ENCODE measurements at places on chromosomes 6 and 20. TPM values are rescaled to one million over a fixed set of nuclear protein-coding genes. Genes with fewer than 3 reads are reported as not detected.

- no peak for DNase-seq
Measured at GRCh38 chr20:63106108-63106764, 99.5 kb upstream of the BHLHE23 start.

GRCh38 chr20:31759836-31760518 is 20.9 kb downstream of the TPX2 start:
- no peak for DNase-seq

GRCh38 chr6:11828262-11828870 is 49.8 kb upstream of the ADTRP start:
- peak; percentile 33 for DNase-seq

DNA sequence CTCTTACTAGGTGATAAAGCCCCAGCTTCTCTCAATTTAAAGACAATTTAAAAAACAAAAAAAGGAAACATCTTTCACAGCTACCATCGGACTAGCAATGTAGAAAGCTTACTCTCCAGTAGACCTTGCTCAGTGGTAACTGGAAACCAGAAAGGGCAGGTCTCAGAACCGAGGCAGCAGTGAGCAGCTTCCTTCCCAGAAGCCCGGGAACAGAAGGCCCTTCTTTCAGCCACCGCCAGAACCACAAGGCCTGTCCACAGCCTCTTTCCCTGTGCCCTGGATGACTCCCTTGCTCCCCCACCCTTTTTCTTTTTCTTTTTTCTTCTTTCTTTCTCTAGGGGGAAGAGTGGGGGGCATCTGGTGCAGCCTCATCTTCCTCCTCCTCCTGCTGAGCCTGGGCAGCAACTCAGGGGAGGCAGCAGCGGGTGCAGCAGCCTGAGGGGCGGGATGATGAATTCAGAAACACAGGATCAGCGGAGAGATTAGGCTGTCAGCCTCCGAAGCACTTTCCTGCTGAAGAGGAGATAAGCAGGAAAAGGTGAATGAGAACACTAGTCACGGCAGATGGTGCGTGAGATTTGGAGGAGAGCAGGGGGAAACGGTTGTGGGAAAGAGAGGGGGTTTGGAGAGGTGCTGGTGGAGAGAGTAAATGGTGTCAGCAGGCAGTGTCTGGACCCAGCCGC is 158.5 kb downstream of the ID4 start:
- no peak for DNase-seq

- DNase-seq: no peak
Measured at GRCh38 chr20:5181492-5181891, 54.7 kb downstream of the CDS2 start.

DNA sequence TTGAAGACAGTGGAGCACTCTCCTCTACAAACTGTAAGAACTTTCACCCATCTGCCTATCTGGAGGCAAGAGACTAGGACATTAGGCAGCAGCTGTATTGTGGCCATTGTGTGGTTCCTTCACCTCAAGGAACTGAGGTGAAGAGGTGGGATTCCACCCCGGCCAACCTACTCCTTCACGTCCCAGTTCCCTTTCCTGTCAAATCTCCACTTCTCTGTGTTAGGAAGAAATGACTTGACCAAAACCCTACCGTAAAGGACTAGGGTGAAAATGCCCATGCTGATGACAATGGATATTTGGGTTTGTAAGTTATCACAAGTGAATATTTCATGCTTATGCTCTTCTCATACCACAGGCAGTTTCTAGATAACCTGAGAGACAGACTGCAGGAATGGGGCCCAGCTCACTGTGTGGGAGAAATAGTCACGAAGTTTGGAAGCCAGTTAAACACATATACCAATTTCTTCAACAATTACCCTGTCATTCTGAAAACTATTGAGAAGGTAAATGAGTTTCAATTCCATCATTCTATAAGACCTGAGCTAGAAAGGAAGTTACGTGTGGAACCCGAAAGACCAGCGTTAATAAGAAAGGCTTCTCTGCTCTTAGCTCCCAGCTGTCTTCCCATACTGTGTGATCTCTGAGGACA is 86.6 kb downstream of the ECT2L start:
- DNase-seq: no peak

DNA sequence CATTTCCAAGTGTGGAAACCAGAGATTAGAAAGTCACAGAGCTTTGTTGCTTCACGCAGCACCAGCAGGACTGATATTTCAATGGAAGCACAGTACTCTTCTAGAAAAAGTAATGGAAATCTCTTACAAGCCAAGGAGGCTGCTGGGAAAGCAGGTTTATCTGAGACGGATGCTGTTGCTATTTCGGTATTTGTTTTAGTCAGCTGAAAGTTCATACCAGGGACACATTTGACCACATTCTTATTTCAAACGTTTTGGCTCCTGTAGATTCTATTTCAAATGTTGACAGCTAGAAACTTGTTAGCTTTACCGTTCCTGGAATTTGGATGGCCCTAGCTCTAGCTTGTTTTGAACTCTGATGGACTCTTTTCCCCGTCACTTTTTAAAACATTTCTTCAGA is 3.7 kb upstream of the TMEM242 start:
- no peak for DNase-seq

The BTN1A1 gene
- not detected for polyA plus RNA-seq

DNA sequence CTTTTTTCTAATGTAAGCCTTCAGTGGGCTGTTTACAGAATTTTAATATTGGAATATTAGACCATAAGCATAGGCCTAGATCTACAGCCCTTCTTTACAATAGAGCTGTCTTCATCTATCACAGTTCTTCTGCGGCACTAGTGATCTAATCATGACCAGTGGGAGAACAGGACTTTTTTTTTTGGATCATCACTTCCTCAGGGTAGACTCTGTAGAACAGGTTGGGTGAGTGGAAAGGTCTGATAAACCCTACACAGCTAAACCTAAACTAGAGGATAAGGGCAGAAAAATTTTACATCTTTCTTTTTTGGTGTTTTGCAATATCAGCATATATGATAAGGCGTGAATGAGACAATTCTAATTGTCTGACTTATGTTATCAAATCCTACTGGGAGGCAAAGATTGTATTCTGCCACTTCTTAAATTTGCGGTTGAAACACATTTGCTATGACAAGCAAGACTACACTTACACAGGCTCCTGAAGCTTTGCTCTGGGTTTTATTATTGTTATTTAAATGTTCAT is 52.2 kb downstream of the GOPC start:
- DNase-seq: no peak

DNA sequence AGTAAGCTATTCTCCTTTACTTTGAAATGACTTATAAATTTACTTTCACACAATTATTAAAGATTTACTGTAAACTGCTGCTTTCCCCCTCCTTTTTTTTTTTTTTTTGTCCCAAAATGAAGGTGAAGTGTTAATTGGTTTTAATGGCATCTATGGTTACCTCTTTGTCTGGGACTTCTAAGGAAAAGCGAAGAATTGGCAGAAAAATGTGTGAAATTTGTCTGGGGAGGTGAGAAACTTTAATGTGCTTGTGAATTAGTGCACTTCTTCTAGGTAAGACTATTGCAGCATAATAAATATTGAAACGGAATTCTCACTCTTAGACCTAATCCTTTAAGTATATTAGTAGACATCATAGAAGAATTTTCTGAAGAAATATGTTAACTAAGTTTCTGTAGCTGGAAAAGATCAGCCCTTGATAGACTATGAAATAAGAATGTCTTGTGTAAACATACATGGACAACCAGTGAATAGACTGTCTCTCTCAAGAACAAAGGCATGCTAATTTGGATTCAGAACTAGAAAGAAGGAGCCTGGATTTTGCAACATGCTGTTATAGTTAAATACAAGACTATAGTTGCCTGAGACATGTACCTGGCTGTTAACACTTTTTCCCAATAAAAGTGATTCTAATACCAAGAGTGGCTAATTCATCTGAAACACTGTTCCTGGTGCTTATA is 23.9 kb downstream of the FLRT3 start:
- DNase-seq: no peak

GRCh38 chr6:75290136-75290945 is 5.7 kb upstream of the TMEM30A start:
- DNase-seq: no peak

GRCh38 chr6:35736253-35736894 is 458 bp upstream of the ARMC12 start:
- DNase-seq: no peak

GRCh38 chr6:170007468-170008293 is 256.3 kb downstream of the ERMARD start:
- DNase-seq: no peak

- DNase-seq: no peak
Measured at GRCh38 chr6:133710826-133711225, 178.1 kb upstream of the TCF21 start.

- no peak for DNase-seq
Measured at GRCh38 chr6:6002848-6003620, 3.7 kb downstream of the NRN1 start.

- no peak for DNase-seq
Measured at GRCh38 chr6:167750956-167751358, 75.8 kb upstream of the AFDN start.

DNA sequence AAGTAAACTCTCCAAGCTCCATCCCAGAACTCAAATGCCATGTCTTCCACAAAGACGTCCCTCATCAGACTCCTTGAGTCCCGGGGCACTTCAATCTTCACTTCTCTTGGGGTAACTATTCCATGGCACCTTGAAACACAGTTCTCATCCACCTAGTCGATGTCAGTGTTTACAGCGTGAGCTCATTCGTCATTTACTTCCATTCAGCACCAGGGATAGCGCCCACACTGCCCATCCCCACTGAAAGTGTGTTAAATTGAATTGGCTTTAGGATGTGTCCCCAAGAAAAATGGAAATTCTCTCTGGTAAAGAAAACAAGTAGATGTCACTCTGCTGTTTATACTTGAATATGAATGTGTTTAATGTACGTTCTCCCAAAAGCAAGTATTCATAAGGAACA is 31.3 kb downstream of the KCNK15 start:
- no peak for DNase-seq

The RIMS1 gene
- polyA plus RNA-seq: 0.29 TPM

- DNase-seq: no peak
Measured at GRCh38 chr20:33744773-33745385, 13.1 kb downstream of the ZNF341 start.

DNA sequence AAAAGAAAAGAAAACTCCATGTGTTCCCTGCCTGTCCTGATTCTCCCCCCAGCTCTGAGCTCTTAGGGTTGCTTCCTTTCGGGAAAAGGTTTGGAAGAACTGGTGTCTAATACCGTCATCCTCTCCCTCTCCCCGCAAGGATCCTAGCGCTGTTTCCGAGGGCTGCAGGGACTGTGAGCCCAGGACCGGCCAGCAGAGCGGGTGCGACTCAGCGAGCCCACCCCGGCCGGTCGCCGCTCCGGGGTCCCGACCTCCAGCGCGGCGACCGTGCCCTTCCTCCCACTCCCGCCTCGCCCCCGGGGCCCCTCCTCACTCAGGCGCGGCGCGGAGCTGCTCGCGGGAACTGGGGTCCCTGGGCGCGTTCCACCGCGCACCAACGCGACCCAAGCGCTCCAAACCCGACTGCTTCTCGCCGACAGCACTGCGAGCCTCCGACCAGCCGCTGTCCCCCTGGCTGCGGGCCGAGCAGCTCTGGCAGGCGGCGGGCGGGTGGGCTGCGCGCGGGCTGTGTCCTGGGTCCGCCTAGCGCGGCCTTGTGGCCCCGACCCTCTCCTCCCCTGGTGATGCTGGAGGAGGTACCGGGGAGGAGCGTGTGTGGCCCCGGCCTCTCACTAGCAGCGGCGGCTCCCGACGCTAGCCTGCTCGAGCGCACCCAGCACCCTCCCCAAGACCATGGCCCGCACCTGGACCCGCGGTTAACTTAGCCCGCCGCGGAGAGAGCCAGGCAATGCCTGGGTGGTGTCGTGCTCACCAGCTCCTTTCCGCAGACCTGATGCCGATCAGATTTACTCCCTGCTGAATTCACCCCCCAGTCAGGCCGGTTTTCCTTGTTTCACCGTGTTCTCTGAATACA is at the start of gene PLA2G7:
Gene PLA2G7 (minus strand): TSS at position 509 of the 853 bp plus-strand sequence. CDS start 12,484 bp downstream, outside the sequence.
- no peak for DNase-seq

- DNase-seq: no peak
Measured at GRCh38 chr6:31423550-31423949, 20.2 kb downstream of the MICA start.

The B3GAT2 gene
- 0.02 TPM for polyA plus RNA-seq

DNA sequence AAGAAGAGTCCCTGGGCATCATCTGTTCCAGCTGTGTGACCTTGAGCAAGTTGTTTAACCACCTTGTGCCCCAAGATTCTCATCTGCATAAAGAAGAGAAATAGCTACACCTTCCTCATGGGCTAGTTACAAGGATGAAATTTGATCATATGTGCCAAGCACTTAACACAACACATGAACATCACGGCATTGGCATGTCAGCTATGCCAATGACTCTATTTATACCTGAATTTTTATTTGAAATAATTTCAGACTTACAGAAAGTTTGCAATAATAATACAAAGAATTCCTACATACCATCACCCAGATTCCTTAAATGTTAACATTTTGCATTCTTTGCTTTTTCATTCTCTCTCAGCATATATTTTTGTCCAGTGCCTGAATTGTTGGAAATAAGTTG is 21.0 kb upstream of the TCF15 start:
- no peak for DNase-seq

The SAPCD1 gene
- polyA plus RNA-seq: 1.2 TPM

The C20orf144 gene
- polyA plus RNA-seq: 0.13 TPM

GRCh38 chr20:35994994-35995453 is 26.6 kb downstream of the CNBD2 start:
- no peak for DNase-seq

DNA sequence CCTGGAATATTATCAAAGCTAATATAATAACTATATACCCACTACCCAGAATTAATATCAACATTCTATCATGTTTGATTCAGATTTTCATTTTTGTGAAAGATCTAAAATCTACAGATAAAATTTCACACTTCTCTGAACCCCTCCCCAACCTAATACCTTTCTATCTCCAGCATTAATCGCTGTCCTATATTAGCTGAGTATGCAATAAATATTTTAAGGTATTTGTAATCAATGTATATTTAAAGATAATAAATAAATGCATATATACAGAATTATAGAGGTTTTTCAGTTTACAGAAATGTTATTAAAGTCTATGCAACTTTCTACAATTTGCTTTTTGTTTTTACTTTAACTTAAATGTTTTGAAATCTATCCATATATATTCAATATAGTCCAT is 156.7 kb upstream of the NRSN1 start:
- DNase-seq: no peak

The GPR6 gene
- not detected for polyA plus RNA-seq

All from BJ (cell line).